ENCODE measurements at places on chromosomes 16 and 17.

GRCh38 chr17:29653995-29654714 lies 31.4 kb upstream of the CORO6 start:
- no peak for DNase-seq

- DNase-seq: no peak
These were observed 191.5 kb downstream of the HS3ST3A1 start for GRCh38 chr17:13410214-13410613.

DNA sequence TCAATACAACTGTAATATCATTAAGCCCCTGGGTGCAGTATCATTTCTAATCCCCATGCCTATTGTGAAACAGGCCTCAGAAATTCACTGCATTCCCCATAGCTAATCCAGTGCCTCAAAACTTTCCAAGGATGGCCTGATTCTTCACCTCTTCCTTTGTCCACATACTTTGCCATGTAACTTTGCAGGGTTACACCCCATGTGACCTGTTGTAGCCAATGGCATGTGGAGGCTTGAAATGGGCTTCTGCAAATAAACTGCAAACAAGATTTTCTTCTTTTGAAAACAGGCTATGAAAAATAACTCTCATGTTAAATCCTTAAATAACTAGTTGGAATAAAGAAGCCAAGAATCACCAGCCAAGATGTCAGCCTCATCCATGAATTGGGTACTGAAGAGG lies 35.9 kb downstream of the ABCA10 start:
- DNase-seq: no peak

GRCh38 chr17:77727037-77727615 lies 231.4 kb upstream of the TNRC6C start:
- no peak for DNase-seq

GRCh38 chr17:76716839-76717215 lies 6.1 kb upstream of the MXRA7 start:
- no peak for DNase-seq
